ENCODE measurements at places on chromosomes 5 and 9.

DNA sequence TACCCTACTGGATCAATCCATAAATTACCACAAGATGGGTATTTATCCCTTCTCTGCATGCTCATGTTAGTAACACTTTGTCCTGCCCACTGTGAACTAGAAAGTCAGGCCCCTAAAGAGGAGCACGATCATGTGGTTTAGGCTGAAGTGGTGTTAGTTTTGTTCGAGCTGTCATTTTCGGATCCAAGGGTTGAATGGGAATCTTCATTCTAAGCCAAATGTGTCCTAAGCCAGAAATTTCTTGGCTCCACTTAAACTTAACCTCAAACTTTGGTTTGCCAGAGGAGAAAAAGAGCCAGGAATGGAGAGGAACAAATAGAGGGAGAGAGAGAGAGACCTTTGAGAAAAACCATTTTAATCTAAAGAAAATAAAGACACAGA is 837.7 kb upstream of the ZNF608 start:
- DNase-seq = no peak

DNA sequence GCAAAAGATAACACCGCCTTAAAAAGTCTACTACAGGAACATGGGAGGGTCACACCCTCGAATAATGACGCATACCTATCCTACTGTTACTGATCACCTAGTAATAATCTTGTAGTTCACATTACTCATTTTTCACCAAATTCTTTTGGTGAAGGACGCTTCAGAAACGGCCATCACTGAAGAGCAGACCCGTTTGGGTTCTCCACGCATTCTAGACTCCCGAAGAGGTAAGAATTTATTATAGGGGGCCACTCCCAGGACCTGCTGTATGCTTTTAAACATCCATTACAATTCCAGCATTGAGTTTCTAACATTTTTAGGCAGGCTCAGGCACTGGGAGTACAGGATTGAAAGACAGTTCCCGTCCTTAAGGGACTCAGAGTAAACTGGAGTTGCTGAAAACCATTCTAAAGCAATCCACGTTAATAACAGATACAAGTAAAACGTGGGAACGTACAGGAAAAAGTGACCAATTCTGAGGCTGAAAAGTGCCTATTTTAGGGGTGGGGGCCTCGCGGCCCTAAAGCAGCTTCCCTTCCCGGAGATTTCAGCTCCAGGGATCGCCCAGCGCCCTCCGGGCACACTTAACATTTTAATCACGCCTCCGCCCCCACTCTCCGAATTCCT is at the start of gene FER:
FER (plus strand) TSS at position 124 of the 627 bp plus-strand sequence. CDS start 50,286 bp downstream, outside the sequence.
- DNase-seq = peak; percentile 25

DNA sequence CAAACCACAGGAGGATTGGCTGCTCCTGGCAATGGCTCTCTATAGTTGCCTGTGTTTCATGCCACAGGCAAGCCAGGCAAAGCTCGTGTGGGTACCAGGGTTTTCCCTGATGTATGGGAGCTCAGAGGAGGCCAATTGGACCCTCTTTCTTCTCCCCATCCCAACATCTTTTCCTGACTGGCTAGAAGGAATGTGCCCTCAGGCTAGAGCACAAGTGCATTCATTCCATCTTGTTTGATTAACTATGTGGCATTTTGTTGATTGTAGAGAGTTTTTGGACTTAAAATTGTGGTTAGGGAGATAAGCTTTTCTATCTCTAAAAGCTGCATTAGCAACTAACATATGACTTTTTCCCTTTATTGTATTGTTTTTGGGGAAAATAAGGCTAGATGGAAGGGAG is 561.3 kb downstream of the PSAT1 start:
- DNase-seq = no peak

DNA sequence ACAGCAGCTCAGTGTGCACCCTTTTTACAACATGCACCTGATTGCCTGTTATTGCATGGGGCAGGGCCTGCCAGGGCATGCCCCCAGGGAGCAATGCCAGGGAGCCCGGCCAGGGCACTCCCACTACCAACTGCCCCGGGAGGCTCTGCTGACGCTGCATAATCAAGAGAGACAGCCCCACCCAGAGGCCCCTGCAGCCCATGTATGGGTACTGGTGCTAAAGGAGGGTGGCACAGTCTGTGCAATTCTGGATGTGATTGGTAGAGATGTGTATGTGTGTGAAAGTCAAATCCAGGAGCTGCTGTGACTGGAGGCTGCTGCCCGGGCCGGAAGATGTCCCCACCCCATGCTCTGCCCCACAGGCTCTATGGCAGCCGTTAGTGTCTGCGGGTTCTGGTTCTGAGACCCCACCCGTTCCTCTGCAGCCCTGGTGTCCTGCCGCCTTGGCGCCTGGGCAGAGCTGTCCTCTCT is 3.9 kb upstream of the NEURL1B start:
- DNase-seq = no peak

DNA sequence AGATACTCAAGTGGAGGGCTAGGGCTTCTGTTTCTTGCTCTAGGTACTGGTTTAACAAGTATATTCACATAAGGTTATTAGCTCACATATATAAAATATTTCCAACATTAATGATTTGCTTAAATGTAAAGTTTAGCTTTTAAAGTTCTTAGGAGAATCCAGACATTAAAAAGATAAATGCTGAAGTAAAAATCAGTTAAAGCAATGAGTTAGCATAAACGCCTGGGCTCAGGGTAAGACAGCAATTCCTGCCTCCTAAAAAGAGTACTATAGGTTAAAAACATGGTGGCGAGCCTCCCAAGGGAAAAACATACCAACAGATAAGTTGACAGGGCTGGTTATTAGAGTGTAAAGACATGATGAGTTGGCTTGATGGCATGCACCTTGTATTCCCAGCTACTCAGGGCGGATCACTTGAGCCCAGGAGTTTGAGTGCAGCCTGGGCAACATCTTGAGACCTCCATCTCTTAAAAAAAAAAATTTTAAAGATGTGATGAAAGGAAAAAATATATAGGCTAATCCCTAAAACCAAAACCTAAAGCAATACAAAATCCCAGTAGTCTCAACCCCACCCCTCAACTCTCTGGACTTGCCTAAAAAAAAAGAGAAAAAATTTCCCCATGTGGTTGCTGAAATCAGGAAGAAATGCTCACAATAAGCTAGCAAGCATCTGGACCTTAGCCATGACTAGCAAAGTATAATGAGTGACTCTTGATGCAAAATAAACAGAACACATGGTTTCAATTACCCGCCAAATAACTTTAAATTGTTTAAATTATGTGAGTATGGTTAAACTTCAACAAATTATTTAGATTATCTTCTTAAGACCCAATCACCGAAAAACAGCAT is 3.6 kb downstream of the GOLPH3 start:
- no peak for DNase-seq

GRCh38 chr9:135122316-135122715 is 34.8 kb downstream of the OLFM1 start:
- no peak for DNase-seq

GRCh38 chr5:73789851-73790281 is 163.9 kb downstream of the ARHGEF28 start:
- no peak for DNase-seq

GRCh38 chr9:106708475-106709146 is 154.4 kb upstream of the ZNF462 start:
- no peak for DNase-seq

DNA sequence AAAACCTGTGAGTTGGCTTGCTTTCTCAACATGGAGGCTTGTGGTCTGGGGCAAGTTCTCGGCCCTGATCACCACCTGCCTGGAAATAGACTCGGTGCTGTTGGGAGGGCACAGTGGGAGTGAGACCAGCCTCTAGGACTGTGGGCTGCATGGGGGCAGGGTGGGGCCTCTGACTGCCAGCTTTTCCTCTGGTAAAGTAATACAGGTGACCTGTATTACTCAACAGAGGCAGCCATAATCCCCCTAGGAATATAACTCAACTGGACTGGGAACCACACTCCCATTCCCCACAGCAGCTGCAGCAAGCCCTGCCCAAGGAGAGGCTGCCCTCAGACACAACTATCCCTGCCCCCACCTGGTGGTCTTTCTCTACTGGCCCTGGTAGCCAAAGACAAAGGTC is 72.8 kb downstream of the C9orf153 start:
- no peak for DNase-seq

- DNase-seq = no peak
These were observed 387.9 kb downstream of the MAT2B start for GRCh38 chr5:163893281-163893680.

GRCh38 chr5:109987355-109987754 is 297.6 kb downstream of the MAN2A1 start:
- DNase-seq = no peak

GRCh38 chr5:134500699-134501430 is 24.6 kb upstream of the JADE2 start:
- no peak for DNase-seq

DNA sequence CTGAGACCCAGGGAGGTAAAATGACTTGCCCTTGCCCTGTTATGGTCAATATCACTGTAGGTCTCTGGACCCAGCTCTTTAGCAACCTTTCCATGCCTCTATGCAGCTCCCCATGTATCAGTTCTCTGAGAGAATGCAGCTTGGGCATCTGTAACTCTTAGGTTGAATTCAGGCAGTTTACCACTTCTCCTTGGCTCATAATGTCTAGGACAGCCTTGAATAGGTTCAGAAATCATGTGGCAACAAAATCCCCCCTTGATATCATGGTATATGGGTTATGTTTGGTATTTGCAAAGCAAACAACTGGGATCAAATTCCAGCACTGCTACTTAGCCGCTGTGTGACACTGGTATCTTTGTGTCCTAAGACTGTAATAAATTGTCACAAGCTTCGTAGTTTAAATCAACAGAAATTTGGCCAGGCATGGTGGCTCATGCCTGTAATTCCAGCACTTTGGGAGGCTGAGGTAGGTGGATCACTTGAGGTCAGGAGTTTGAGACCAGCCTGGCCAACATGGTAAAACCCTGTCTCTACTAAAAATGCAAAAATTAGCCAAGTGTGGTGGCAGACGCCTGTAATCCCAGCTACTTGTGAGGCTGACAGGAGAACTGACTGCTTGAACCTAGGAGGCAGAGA is 10.7 kb upstream of the SUB1 start:
- DNase-seq = no peak

DNA sequence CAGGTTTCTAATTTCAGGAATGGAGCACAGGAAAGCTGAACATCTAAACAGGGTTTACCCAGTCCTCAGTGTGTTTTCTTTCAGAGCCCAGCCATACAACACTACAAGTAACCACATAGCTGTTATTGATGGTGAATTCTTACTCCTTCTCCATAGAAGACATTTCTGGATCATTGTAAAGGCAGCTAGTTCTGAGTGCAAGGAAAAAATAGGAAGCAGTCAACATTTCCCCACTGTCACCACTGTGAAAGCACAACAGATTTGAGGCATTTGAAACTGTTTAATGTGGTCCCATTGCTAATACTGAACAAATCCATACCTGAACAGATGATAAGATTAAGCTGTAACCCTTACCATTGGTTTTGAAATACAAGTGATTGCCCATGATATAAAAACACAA is 145.0 kb upstream of the PCA3 start:
- DNase-seq = no peak

DNA sequence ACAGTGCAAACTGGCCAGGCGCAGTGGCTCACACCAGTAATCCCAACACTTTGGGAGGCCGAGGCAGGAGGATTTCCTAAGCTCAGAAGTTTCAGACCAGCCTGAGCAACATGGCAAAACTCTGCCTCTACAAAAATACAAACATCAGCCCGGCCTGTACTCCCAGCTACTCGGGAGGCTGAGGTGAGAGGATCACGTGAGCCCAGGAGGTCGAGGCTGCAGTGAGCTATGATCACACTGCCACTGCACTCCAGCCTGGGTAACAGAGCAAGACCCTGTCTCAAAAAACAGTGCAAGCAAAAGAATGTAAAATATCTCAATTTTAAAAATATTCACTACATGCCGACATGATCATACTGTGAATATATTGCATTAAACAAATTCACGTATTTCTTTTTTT is 50.7 kb upstream of the FUBP3 start:
- DNase-seq = no peak

DNA sequence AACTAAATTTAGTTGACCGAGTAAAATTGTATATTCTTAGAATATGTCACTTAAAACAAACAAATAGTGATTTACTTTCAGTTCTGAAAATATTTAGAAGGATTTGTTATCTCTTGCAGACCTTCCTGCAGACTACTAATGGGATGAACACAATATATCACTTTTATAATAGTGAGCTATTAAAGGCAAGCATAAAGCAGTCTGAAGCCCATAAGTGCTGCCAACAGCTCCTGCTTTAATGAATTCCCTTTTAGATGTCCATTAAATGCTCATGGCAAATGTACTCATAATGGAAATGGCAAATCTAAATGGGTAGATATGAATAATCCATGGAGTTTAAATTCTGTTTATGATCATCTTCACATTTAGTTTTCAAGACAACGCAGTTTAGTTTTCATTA is 170.2 kb downstream of the RANBP17 start:
- no peak for DNase-seq

- no peak for DNase-seq
These were observed 128.3 kb upstream of the C9orf72 start for GRCh38 chr9:27701587-27701986.

DNA sequence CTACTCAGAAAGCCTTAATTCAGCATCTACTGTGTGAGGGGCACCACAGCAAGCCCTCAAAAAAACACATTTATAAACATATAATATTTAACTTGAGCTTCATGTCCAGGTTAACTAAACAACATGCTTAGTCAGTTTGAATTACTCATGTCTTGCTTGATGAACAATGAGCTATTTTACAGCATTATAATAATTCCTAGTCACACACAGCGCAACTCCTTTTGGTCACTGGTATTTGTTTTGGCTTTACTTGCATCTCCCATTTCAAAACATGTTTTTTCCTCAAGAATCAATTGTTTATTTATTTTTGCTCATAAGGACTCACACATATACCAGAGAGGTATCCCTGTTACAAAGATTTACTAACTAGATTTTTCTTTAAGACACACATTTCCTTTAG is 616.7 kb upstream of the DAB2 start:
- DNase-seq = no peak

GRCh38 chr5:6722015-6722414 is 8.8 kb downstream of the TENT4A start:
- no peak for DNase-seq

DNA sequence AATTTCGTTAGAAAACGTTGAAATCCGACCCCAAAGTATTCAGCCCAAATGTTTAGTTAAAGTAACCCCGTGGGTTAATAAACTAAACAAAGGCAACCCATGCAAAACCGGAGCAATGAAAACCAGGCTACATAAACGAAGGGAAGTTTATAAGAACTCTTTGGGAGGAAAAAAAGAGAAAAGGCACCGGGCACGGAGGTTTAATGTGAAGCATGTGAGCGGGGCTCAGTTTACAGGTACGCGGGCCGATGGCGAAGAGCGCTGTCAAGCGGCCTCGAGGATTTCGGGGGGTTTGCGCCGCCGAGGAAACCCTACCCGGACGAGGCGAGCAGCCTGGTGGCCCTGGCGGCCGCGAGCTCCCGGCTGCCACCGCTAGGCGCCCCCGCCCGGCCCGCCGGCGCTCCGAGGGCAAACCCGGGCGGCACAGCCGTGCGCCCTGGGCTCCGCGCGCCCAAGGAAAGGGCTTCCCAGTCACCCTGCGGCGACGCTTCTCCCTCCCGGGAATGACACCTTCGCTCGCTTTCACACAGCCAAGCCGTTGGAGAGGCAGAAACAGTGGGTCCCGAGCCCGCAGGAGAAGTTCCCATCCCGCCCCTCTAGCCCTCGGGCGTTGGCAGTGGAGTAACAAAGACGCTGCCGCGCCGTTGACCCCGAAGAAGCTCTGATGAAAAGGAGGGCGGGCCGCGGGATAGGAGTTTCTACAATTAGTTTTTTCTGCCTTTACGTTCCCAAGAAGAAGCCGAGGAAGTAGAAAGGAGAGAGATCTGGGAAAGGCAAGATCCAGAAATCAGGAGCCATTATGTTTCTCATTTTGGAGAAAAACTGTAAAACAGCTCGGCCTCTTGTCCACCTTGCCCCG is 126.0 kb downstream of the TMEM174 start:
- no peak for DNase-seq
